Left lung (tissue), 14 donors: ENCODE measurements at places on chromosomes 12 and 14.
A peak's percentile ranks its signal among the peaks of the same experiment; 100 is the strongest.

GRCh38 chr12:106987846-106988245 is 900 bp upstream of the MTERF2 start:
- no peak for DNase-seq

DNA sequence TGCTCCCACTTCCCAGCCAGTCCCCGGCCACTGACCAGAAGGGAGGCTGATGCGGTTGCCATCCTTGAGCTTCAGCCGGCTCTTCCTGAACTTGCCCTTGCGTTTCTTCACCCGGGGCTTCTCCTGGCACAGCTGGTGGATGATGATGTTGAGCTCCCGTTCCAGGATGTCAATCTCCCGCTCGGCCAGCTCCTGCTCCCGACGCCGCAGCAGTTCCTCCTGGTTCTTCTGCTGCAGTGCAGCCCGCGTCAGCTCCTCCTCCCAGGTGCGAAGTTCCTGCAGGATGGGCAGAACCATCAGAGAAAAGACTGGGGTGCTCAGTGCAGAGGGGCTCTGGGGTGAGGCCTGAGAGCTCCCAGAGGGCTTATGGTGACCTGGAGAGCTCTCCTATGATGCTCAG is 67.0 kb downstream of the MAP3K9 start:
- DNase-seq: no peak

DNA sequence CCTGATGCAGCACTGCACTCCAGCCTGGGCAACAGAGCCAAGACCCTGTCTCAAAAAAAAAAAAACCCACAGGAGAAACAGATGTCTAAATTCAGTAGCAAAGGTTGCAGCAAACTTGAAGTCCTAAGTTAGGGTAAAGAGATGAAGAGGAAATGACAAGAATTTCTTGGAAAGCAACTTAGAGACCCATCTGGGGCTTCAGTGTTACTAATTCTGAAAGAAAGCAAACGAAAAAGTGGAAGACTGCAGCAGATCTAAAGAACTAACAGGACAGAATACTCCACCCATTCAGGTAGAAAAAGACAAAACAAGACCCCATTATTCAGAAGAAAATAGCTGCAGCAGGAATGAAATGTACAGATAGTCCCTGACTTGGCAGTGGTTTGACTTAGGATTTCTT is 31.9 kb downstream of the RESF1 start:
- no peak for DNase-seq

DNA sequence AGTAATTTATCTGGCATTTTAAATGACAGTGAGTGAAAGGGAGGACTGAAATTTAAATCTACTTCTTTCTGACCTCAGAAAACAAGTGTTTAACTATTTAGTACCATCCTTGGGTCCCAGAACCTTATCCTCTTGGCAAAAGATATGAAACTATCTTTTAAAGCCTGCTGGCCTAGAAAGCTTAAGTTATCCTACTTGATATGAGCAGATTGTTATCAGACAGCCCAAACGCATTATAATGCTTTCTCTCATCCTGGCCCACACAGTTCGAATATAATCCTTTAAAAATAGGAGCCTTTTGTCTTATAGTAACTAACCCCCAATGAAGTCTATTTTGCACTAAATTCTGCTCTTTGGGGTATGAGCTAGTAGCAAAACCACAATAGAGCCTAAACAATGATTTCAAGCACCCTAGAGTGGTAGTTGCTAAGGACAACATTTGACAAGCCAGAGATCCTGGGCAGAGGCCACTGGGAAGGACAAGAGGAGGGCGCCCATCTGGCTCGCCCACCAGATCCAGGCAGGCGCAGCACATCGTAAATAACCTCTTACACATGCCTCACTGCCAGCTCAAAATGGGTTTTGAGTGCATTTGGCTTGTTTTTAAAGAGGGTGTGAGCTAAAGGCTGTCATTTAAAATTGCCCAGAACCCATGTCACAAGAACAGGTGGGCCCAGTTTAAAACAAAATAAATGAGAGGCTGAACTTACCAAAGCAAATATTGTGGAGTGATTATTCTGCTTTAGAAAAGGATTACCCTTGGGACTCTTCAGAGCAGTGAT is 37.7 kb upstream of the CRY1 start:
- DNase-seq: no peak

GRCh38 chr14:103629503-103630121 is 601 bp downstream of the KLC1 start:
- peak; percentile 71 for DNase-seq

- no peak for DNase-seq
These were observed 557.3 kb upstream of the MIS18BP1 start for GRCh38 chr14:45810152-45810872.

DNA sequence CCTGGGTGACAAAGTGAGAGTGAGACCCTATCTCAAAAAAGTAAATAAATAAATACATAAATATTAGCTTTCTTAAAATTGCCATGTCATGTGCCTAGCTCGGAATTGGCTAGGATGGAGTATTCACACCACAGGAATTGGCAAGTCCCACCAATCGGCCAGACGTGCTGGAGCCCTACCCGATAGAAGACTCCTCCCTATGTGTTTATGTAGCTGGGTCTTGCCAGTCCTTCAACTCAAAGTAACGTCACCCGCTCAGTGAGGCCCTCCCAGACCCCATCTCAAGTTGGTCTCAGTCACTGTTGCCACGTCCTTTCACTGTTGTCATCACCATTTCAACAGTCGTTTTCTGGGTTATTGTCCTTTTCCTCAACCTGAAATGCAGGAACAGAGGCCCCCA is 20.2 kb downstream of the VRTN start:
- DNase-seq: no peak

GRCh38 chr12:62214846-62215245 is 45.4 kb upstream of the USP15 start:
- DNase-seq: no peak

- DNase-seq: no peak
These were observed 39.7 kb upstream of the PSMA6 start for GRCh38 chr14:35252451-35252868.

GRCh38 chr12:72995616-72996015 is 723.4 kb downstream of the TRHDE start:
- no peak for DNase-seq

- no peak for DNase-seq
These were observed 2.2 kb downstream of the BLOC1S1 start for GRCh38 chr12:55718015-55718414.

GRCh38 chr14:69137843-69138535 is 14.9 kb downstream of the DCAF5 start:
- no peak for DNase-seq

GRCh38 chr12:123937707-123938591 is 34.7 kb downstream of the CCDC92 start:
- no peak for DNase-seq

DNA sequence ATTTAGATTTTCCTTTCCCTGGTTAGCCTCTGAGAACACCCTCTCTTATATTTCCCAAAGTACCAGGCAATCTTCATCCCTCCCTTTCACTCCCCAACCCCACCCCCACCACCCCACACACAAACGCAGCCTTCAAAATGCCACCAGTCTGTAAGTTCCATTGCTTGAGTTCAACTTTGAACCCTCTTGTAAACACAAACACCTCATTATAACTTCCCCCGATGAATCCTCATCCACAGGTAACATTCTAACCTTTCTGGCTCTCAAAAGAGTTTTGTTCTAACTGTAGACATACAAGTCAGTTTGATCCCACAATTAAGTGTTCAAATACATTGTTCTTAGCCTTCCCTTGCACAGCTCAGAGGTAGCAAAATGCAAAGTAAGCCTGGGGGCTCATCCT is 199.4 kb upstream of the FOXN3 start:
- DNase-seq: no peak

- no peak for DNase-seq
These were observed 10.2 kb downstream of the BDKRB2 start for GRCh38 chr14:96214793-96215192.

DNA sequence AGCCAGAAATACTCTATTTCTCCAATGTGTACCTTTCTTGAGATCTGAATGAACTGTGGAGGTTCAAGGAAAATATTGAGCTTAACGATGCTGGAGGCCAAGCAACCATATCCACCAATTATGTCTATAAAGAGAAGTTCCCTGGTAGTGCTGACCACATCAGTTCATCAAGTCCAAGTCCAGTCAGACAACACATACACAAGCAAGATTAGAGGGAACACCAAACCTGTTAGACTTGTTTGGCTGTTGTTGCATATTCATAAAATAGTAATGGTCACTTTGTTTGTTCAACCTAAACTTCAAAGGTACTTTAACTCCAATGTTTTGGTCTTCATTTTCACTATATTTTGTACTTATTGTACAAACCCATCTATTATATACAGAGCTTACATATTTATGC is 81.6 kb downstream of the LMO3 start:
- no peak for DNase-seq

- no peak for DNase-seq
These were observed 67.8 kb downstream of the VWF start for GRCh38 chr12:6056406-6057240.

- no peak for DNase-seq
These were observed 6.3 kb downstream of the METAP2 start for GRCh38 chr12:95480230-95480629.

DNA sequence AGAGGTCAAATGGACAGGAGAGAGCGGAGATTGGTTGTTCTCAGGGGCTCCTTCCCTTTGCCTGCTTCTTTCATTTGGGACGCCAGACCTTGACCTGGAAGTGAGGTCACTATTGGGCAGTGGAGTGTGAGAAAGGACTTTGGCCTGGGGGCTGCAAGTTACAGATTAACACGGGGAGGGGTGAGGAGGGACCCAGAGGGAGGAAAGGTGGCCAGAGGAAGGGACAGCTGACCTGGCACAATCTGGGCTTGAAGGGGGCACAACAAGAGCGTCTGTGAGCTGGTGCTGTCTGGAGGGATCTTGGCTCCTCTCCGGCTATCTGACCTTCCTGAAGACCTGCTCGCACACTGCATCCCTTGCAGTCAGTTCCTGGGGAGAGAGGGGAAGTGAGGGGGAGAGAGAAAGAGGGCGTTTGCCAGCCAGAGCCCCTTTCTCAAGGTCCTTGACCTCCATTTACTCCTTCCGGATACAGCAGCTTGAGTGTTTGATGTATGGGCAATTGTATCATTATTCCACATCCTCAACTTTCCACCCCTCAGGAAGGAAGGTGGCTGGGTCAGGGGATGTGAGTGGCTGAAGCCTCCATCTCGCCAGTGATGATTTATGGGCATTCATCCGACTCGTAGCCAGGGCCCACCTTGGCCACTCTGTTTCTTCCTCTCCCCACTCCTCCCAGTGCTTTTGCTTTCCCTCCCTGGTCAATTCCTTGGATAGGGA is 4.7 kb downstream of the RBP5 start:
- DNase-seq: no peak

- no peak for DNase-seq
These were observed 44.0 kb upstream of the REP15 start for GRCh38 chr12:27652174-27652763.

GRCh38 chr12:27359578-27360340 is 27.1 kb downstream of the BMAL2 start:
- no peak for DNase-seq

DNA sequence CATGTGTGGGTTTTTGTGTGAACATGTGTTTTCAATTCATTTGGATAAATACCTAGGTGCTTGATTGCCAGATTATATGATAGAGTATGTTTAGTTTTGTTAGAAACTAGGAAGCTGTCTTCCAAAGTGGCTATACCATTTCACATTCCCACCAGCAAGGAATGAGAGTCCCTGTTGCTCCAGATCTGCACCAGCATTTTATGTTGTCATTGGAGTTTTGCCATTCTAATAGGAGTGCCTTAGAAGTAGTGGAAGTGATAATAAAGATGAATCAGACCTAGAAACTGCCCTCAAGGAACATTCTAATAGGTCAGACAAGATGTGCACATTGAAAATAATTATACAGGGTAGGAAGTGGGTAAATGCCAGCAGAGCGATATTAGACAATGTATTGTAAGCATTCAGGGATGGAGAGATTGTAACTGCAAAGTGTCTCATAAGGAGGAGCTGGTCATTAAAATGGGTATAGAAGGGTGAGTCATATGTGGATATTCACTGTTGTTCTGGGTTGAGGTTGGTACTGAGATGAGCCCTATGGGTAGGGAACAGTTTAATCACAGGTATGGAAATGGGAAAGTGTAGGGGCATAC is 71.4 kb downstream of the MNAT1 start:
- DNase-seq: no peak

DNA sequence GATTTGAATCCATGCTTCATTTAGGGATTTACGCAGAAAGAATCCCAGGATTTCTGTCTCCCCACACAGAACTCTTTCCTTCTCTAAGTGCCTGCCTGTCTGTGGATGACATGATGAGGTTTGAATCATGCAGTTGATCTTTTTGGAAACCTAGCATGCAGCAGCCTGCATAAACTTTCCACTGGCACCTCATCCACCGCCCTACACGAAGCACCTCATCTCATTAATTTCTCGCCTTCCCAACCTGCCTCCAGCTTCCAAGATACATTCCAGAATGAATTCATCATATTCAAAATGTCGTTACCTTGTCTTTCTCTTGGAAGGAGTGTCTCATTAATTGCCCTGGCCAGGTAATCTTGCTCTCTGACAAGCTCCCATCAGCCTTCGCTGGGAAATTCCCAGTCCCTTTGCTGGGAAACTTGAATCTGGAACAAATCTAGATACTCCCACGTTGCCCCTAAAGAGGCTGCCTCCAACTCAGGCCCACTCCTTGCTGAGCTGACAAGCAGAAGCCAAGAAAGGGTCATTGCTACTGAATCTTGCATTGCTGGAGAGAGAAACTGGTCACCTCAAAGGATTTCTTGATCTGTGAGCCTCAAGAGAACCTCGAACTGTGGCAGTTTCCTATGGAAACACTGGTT is 48.2 kb downstream of the SERPINA3 start:
- DNase-seq: no peak

DNA sequence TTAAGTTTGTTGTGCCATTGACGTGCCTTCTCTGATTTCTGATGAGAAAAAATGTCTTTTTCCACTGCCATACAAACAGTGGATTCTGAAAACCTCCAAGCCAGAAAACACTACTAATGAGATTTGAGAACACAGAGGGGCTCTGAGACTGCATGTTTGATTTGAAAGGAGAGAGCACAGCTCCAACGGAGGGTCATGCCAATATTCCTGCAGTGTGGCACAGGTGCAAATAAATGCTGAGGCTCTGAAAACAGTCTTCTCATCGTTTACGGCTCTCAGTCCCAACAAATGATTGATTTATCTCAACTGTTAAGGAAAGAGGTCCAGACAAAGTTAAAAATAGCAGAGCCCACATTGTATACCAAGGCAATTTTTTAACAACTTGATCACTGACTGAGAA is 128.7 kb downstream of the KCNH5 start:
- no peak for DNase-seq

DNA sequence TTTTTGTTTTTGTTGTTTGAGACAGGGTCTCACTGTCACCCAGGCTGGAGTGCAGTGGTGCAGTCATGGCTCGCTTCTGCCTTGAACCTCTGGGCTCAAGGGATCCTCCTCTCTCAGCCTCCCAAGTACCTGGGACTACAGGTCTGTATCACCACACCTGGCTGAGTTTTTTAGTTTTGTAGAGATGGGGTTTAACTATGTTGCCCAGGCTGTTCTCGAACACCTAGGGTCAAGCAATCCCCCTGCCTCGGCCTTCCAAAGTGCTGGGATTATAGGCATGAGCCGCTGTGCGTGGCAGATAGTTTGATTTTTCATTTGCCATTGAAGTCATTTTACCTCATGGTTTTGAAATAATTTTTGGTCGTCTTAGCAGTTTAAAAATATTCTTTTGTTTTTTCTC is 94.3 kb upstream of the EIF5 start:
- no peak for DNase-seq

GRCh38 chr12:112939761-112940381 is 1.6 kb downstream of the OAS3 start:
- no peak for DNase-seq
